ENCODE measurements at places on chromosomes 13 and 19.
A peak's percentile ranks its signal among the peaks of the same experiment; 100 is the strongest.

GRCh38 chr19:56097306-56097705, 23.8 kb downstream of the ZNF787 start:
- DNase-seq: no peak

GRCh38 chr19:1671716-1672037, 19.3 kb upstream of the TCF3 start:
- DNase-seq: no peak

DNA sequence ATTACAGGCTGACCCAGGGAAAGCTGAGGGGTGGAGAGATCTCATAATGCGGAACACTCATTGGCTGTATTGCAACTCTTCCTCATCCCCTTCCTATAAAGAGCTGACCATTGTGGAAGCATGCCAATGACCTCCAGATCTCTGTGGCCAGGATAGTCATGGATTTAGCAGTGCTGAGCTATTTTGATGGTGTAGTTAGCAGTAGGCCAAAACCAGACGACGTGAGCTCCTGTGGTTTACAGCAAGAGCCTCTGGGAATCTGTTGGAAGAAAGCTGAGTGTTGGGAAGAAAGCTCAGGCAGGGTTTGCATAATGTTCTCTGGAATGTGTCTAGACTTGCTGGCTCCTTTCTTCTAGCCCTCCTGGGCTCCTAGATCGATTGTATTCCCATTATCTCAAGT, 187.5 kb upstream of the GPC6 start:
- no peak for DNase-seq

DNA sequence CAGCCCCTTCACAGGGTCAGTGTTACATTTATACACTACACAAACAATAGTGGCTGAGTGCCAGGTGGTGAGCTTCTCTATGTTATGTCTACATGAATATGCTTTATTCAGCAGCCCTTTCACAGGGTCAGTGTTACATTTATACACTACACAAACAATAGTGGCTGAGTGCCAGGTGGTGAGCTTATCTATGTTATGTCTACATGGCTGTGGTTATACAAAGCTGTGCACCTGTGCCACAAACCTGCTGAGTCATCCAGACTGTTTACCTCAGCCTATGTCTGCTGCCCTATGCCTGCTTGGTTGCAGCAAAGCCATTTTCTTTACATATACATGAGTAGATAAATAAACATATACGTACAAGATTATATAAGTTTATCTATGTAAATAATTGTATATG, 76.5 kb downstream of the ZNF726 start:
- DNase-seq: no peak

DNA sequence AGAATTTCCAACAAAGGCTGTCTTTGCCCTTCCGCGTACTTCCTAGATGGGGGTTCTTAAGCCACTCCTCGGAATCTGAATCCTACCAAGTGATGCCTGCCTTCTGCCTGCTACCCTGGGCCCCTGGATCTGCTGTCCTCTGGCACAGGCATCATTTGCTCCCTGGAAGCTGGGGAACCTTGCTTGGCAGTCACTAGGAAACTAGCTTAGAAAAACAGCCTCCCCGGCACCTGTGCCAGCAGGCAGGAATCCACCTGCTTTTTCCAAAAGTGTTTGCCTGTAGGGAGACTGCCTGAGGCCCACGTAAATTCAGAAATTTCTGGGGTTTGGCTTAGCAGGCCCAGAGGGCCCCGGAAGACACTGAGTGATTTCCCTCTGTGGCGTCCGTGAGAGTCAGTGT, 442.4 kb downstream of the TSHZ3 start:
- DNase-seq: no peak

GRCh38 chr13:62524061-62524460, 1108.4 kb upstream of the PCDH20 start:
- DNase-seq: no peak

DNA sequence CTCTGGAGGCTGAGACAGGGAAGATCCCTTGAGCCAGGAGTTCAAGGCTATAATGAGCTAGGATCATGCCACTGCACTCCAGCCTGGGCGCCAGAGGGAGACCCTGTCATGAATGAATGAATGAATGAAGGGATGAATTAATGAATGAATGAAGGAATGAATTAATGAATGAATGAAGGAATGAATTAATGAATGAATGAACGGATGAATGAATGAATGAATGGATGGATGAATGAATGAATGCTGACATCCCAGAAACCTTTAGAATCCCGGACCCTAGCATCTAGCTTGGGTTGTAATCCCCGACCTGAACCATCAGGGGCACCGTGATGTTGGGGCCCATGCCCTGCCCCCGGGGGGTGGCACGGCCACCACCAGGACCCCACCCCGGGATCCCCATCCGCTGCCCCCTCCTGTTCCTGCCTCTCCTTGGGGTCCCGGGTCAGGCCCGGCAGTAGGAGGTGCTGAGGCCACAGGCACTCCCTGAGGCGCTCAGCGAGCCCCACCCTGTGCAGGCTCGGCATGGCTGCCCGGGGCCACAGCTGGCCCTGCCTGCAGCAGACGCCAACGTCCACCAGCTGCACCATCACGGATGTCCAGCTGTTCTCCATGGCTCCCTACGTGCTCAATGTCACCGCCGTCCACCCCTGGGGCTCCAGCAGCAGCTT, 3.4 kb downstream of the EBI3 start:
- no peak for DNase-seq

- DNase-seq: no peak
Observed at GRCh38 chr13:111570911-111571310, 250.5 kb downstream of the TEX29 start.

DNA sequence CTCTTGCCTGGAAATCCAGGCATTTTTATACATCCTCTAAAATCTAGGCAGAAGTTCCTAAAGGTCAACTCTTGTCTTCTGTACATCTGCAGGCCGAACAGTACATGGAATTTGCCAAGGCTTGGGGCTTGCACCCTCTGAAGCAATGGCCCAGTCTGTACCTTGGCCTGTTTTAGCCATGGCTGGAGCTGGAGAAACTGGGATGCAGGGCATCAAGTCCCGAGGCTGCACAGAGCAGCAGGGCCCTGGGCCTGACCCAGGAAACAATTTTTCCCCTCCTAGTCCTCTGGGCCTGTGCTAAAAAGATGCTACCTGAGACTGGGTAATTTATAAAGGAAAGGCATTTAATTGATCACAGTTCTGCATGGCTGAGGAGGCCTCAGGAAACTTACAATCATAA, 520.8 kb upstream of the MIR17HG start:
- DNase-seq: no peak

DNA sequence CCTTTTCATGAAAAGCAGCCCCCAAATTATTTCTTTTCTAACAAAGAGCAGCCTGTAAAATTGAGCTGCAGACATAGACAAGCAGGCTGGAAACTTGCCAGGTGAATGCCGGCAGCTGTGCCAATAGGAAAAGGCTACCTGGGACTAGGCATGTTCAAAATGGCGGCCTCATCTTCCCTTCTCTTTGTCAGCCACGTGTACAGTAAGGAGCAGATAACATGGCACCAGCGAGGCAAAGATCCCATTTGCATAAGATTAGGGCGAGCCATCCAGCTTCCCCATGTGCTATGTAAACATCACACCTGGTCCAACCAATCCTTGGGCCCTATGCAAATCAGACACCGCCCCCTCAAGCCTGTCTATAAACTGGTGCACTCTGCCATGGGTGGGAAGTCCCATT, 31.2 kb upstream of the CACNA1A start:
- DNase-seq: peak; percentile 54
